ENCODE measurements at places on chromosomes 4 and X.

DNA sequence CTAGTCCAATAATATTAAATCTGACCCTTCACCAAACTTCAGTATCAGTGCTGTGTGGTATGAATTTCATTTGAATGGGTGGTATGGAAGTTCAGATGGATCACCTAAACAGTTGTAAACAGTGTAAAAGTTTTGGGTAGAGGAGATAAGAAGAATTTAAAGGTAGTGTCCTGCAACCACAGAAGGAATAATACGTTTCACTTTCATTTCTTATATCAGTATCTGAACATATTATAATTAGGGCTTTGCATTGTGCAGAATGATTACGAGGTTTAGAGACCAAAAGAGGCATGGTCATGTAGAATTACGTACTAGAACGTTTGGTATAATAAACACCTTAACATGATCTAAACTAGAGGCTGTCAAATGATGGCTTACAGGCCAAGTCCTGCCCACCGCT lies 116.1 kb downstream of the PDLIM5 start:
- DNase-seq = no peak

- no peak for DNase-seq
These were observed 150.5 kb upstream of the DDIT4L start for GRCh38 chr4:100340512-100341485.

DNA sequence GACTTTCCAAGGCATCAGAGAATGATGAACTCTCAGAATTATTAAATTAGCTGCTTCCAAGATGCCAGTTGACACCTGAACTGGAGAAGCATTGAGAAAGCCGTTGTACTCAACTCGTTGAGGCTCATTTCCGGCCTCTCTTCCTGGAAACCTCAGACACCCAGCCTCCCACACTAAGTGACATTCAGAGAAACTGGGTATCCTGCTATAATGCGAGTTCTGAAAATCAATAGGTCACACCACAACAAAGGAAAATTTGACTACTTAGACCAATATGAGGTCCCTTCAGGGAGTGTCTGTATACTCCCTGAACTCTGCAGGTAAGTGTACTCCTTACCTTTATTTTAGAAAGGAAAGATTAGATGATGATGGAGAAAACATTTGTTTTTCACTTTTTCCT lies 51.2 kb downstream of the ENPEP start:
- DNase-seq = peak; percentile 5

- DNase-seq = no peak
These were observed 7.2 kb downstream of the GNRHR start for GRCh38 chr4:67746797-67747495.

- DNase-seq = no peak
These were observed 72.6 kb upstream of the DHX15 start for GRCh38 chr4:24656906-24657305.

- DNase-seq = no peak
These were observed 79.9 kb upstream of the AADAT start for GRCh38 chr4:170169699-170170098.

GRCh38 chr4:92382128-92382527 lies 78.4 kb downstream of the GRID2 start:
- no peak for DNase-seq

DNA sequence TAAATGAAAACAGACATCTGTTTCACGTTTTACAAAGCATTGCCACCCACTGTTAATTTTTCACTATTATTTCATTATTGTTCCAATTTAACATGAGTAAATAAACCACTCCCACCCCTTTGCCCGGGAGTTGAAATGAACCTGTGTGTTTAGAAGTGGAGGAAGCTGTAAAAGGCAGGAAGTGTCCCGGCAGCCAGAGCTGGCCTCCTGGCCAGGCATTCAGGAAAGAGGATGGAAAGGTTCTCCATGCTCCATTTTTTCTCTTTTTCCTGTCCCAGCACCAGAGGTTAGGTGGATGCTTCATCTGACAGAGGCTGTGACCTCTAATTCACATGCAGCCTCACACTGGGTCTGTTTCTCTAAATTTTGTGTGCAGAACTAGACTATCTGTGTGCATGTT lies 55.5 kb upstream of the LNX1 start:
- no peak for DNase-seq

- DNase-seq = no peak
These were observed 4.3 kb upstream of the SLC26A1 start for GRCh38 chr4:997375-998071.

DNA sequence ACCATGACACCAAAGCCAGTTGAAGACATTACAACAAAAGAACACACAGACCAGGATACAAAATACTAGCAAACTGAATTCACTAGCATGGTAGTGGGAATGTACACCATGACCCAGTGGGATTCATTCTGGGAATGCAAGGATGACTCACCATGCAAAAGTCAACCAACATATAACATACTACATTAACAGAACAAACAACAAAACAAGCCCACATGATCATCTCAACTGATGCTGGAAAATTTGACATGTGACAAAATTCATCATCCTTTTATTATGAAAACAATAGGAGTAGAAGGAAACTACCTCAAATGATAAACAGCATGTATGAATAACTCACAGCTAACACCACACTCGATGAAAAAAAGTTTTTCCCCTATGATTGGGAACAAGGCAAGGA lies 190.2 kb downstream of the DCLK2 start:
- DNase-seq = no peak
